Activated CD8-positive, alpha-beta memory T cell treated with anti-CD3 and anti-CD28 coated beads, Interleukin-2, amount 10 ng/mL, durations not matched to agents 7 days and 5 days (primary cell): ENCODE measurements at places on chromosomes 5 and 9. TPM values are rescaled to one million over a fixed set of nuclear protein-coding genes. Genes with fewer than 3 reads are reported as not detected.

Gene C5orf24
- 30.1 TPM for total RNA-seq

Gene CTSL
- not detected for total RNA-seq

DNA sequence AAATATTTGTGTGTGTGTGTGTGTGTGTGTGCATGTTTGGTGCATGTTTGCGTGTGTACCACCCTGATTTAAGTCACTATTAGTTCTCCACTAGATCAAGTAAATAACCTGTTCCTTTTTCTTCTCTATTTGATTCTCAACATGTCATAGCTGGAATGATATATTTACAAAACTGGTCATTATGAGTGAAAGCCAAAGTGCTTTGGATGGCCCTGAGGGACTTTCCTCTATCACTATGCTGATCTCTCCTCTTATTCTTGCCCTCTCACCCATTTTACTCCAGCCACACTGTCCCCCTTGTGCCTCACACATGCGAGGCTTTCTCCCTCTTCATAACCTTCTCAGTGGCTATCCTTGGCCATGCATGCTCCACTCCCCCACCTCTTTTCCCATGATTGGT lies 144.6 kb upstream of the NMUR2 start:
- no peaks in the 10 kb centered on the region for H3K4me1 ChIP-seq
- H3K27me3 ChIP-seq = peaks cover under 1% of the 10 kb centered on the region

- H3K27ac ChIP-seq = no peak overlapping the region
- DNase-seq = no peak
- no peaks in the 10 kb centered on the region for H3K36me3 ChIP-seq
- no peaks in the 10 kb centered on the region for H3K4me1 ChIP-seq
Observed at GRCh38 chr9:82805027-82805426, 257.9 kb downstream of the RASEF start.

DNA sequence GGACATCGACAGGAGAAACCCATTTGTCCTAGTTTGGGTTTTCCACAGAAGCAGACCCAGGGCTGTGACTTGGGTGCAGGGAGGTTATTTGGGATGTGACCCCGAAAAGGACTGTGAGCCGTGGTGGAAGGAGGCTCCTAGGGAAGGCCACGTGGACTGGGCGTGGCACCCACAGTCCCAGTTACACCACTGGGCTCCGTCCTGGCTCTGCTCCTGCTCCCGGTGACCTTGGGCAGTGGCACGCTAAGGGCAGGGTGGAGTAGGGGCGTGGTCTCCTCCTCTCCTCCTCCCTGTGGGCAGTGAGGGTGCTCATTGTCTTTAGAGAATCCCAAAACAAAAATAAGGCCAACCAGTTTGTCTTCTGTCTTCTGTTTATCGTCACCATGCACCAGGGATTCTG lies 190.1 kb downstream of the GADD45G start:
- no peaks in the 10 kb centered on the region for H3K36me3 ChIP-seq
- no peaks in the 10 kb centered on the region for H3K4me1 ChIP-seq
- no peak overlapping the region for H3K4me3 ChIP-seq
- peaks cover 5% of the 10 kb centered on the region for H3K27me3 ChIP-seq
- no peak overlapping the region for H3K27ac ChIP-seq
- no peak for DNase-seq

Gene SEMA6A
- total RNA-seq = not detected

DNA sequence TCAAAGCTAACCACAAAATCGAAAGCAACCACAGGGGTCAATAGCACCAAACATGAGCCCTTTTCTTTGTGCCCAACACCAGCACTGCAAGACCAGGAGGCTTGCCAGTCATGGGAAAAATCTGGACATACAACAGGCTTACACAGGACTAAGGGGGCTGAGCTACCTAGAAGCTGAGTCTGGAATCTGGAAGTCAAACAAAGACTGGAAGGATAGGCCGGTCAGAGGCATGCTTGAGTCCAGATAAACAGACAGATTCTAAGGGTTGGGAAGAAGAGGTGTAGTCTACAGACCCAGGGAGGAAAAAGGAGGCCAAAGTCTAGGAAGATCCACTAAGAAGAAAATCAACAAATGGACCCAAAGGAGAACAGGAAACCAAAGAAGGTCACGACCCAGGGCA lies 73.3 kb downstream of the MYO10 start:
- H3K4me1 ChIP-seq = no peaks in the 10 kb centered on the region
- no peak overlapping the region for H3K4me3 ChIP-seq
- no peak for DNase-seq
- H3K27me3 ChIP-seq = no peaks in the 10 kb centered on the region
- no peak overlapping the region for H3K27ac ChIP-seq
- no peaks in the 10 kb centered on the region for H3K36me3 ChIP-seq

- no peaks in the 10 kb centered on the region for H3K4me1 ChIP-seq
- DNase-seq = no peak
- no peaks in the 10 kb centered on the region for H3K27me3 ChIP-seq
- no peaks in the 10 kb centered on the region for H3K36me3 ChIP-seq
Observed at GRCh38 chr9:134732392-134733110, 90.9 kb downstream of the COL5A1 start.

Gene FCN1
- not detected for total RNA-seq

DNA sequence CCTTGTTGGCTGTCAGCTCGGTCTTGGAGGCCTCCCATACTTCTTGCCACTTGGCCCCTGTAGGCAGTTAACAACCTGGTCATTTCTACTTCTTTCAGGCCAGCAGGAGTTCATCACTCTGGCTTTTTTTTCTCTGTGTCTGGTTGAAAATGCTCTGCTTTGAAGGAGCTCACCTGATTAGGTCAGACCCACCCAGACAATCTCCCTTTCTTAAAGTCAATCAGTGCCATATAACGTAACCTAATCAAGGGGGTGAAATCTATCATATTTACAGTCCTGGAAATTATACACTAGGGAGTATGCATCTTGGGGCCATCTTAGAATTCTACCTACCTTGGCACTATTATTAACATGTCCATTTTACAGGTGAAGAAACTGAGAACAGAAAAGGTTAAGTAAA lies 155.4 kb downstream of the SREK1 start:
- H3K4me1 ChIP-seq = no peaks in the 10 kb centered on the region
- no peak overlapping the region for H3K4me3 ChIP-seq
- no peaks in the 10 kb centered on the region for H3K36me3 ChIP-seq
- peaks cover 8% of the 10 kb centered on the region for H3K27me3 ChIP-seq
- DNase-seq = no peak

DNA sequence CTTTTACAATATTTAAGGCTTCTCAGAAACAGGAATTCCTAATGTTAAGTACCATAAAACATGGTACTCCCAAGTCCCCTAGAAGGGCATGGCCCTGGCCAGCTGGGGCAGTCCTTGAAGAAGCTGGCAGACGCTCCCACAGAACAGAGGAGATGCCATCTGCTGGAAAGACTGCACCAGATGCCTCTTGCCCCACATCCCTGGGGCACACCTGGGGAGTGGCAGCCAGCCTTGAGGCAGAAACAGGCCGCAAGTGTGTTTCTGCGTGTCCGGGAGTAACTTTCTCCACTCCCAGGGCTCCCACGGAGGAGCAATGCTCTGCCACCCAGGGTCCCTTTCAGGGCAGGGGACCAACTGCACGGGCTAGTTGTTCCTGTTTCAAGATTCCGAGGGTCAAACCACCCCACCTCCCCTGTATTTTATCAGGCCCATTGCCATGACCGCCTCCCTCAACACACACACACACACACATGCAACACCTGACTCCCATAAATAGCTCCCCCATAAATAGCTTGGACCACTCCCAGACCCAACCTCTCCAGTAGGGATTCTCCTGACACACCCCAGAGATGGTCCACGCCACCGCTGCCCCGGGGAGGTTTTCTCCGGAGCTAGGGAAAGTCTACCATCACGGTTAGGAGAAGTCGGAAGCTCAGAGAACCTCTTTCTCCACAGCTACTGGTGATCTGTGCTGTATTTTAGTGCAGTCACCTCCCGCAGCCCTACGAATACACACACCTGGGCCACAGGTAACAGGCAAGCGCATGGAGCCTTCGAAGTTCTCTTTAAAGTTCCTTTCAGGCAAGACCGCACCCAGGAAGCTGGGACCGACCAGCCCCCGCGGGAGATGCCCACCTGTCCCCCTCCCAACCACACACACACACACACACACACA lies 1.5 kb downstream of the SPOCK1 start:
- H3K4me1 ChIP-seq = no peaks in the 10 kb centered on the region
- H3K4me3 ChIP-seq = no peak overlapping the region
- peaks cover 35% of the 10 kb centered on the region for H3K27me3 ChIP-seq
- no peak for DNase-seq
- no peak overlapping the region for H3K27ac ChIP-seq

- H3K27me3 ChIP-seq = peaks cover 87% of the 10 kb centered on the region
Observed at GRCh38 chr9:130266236-130267098, 907 bp downstream of the HMCN2 start.

DNA sequence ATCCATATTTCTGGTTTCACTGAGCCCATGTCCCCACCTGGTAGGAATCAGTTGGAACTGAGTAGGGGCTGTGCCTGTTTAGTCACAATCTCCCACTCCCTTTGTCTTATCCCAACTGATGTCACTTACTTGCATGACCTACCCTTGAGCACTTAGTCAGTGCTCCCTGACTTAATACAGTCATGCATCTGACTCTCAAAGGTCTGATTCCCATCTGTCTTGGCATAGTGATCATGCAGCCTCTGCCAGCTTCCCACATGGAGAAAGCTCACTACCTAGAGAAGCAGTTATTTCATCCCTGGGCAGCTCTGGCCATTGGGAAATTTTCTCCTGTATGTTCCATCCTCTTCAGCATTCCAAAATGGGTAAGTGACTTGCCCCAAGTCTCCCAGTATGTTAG lies 24.8 kb downstream of the ABLIM3 start:
- DNase-seq = no peak
- no peak overlapping the region for H3K27ac ChIP-seq
- peaks cover 18% of the 10 kb centered on the region for H3K27me3 ChIP-seq
- H3K36me3 ChIP-seq = no peaks in the 10 kb centered on the region

Gene ZDHHC11B
- not detected for total RNA-seq

DNA sequence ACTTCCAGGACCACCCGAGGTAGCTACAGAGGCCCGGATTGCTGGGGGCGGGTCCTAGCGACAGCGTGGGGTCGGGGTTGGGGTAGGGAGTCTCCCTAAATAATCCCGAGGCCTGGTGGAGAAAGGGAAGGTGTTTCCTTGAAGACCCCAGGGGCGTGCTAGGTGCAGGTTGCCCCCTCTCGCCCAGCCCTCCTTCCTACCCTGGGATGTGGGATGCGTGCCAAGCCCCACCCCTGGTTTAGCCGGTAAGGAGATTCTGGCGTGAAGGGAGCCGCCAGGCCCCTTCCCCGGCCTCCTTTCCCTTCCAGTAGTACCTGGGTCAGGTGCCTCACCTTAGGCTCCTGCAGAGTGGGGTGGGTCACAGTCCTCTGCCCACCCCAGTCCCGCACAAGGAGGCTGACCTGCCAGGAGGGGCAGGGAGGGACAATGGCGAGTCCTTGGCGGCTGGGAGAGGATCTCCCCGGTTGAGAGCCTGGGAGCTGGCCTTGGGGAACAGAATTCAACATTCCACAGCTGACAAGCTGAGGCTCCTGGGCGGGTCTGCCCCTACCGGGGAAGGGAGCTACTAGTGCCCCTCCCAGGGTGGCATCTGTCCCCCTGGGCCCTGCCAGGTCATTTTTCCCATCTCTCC lies 674 bp downstream of the TSPAN17 start:
- no peaks in the 10 kb centered on the region for H3K27me3 ChIP-seq
- peaks cover 2% of the 10 kb centered on the region for H3K36me3 ChIP-seq

DNA sequence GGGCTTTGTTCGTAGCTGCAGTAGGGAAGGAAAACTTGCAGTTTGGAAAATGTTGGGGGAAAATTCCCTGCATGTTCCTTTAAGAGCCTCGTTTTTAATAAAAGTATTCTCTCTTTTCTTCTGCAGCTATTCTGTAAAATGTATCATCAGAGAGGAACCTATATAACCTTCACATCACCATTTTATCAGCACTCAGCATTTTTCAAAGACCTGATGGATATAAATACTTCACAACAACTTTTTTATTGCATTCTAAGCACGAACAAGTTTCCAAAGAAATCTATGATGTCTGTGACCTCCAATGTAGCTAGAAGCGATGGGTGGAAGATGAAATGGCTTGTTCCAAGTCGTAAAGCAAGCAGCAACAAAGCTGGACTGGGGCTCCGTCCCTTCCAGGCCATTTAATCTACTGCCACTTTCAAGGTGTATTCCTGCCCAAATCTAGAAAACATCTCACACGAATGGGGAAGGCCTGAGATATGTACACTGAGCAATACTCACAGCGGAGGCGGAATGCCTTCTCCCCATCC lies 84.0 kb downstream of the NSUN2 start:
- H3K4me3 ChIP-seq = no peak overlapping the region
- DNase-seq = no peak
- H3K27me3 ChIP-seq = no peaks in the 10 kb centered on the region
- no peaks in the 10 kb centered on the region for H3K36me3 ChIP-seq

Gene AIF1L
- total RNA-seq = 0.23 TPM

GRCh38 chr5:97600486-97600885 lies 417.4 kb upstream of the RIOK2 start:
- no peaks in the 10 kb centered on the region for H3K27me3 ChIP-seq
- H3K27ac ChIP-seq = no peak overlapping the region
- H3K36me3 ChIP-seq = no peaks in the 10 kb centered on the region
- no peaks in the 10 kb centered on the region for H3K4me1 ChIP-seq
- H3K4me3 ChIP-seq = no peak overlapping the region
